HS-27A (cell line): ENCODE measurements at places on chromosomes 6 and 20.

GRCh38 chr6:90253631-90254030 lies 43.0 kb downstream of the BACH2 start:
- DNase-seq = no peak

DNA sequence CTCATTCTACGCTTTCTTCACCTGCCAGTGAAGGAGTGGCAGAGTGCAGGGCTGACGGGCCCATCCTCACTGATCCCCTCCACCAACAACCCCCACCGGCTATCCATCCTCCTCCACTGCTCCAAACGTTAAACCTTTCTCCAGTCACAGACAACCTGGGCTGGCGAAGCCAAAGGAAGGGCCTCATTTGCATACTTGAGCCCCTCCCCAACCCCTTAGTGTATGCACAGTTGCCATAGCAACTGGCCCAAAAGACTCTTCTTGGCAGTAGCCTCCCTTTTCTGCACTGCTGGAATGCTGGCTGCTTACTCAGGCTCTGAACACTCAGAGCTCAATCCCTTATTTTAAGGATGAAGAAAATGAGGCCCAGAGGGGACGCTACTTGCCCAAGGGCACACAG lies 130.3 kb downstream of the GRM4 start:
- no peak for DNase-seq

DNA sequence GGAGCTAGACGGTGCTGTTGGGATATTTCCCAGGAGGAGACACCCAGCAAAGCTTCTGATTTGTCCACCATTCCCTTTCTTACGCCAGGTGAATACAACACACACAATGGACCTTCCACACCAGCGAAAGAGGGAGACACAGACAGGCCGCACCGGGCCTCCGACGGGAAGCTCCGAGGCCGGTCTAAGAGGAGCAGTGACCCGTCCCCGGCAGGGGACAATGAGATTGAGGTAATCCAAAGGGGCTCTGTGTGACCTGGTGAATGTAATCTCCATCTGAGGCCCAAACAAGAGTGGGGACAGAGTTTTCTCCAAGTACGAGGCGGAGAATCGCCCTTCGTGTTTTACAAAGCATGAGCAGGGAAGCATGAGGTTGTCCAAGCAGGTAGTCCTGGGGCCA lies 194.5 kb downstream of the EYA2 start:
- no peak for DNase-seq

GRCh38 chr6:168704678-168705077 lies 263.7 kb downstream of the SMOC2 start:
- DNase-seq = no peak

DNA sequence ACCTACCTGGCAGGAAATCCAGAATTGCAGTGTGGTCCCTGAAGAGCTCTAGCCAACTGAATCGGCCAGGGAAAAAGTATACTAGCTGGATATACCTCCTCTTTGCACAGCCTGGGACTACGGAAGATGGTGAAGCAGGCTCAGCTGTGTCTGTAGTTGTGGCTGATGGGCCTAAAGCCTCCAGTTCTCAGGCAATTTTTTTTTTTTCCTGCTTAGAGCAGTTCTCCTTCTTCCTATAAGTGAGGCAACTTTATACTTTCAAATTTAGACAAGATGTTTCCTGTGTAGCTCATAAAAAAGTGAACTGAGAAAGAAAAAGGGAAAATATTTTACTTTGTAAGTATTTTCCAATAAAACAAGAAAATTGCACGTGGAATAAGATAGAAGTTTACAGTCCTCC lies 172.9 kb downstream of the CARMIL1 start:
- DNase-seq = no peak

GRCh38 chr6:128156321-128157111 lies 255.7 kb upstream of the THEMIS start:
- DNase-seq = no peak

DNA sequence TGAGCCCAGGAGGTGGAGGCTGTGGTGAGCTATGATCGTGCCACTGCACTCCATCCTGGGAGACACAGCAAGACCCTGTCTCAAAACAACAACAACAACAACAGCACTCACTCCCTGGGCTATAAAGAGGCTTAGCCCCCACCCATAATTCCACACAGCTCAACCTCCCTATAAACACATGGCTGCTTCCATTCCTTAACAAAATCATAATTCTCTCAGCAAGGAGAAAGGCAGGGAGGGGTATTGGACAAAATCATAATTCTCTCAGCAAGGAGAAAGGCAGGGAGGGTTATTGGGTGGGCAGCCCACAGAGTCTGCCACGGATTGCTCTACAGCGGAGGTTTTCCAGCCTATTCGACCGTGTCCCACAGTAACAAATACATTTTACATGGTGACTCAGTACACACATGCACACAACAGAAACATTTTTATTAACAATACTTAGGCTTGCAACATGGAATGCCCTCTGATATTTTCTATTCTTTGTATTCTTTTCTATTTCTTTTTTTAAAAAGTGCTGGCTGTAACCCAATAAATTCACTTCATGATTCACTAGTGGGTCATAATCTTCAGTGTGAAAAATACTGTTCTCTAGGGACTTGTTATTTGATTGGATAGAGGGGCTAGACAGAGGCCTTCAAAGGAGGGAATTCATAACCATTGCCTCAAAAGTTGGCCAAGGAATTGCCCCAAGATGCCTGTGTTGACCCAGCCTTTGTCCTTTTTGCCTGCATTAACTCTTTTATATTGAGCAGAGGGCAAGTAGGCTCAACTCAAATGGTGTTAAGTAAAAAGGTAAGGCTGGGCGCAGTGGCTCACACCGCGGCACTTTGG lies 50.6 kb upstream of the ZMYND8 start:
- no peak for DNase-seq

DNA sequence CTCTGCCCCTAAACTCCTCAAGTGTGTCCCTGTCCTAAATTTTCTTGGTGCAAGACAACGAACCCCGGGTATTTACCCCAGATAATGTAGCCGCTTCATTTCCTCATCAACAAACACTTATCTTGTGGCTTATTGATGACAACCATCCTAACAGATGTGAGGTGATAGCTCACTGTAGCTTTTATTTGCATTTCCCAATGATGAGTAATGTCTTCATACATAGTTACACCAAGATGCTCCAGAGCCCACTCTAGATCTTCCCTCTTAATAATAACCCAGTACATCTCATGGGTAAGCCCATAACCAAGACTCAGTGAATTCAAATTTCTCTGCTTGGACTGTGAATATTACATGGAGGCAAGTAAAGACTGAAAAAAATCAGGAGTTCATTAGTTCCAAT lies 48.2 kb upstream of the BEND6 start:
- no peak for DNase-seq

DNA sequence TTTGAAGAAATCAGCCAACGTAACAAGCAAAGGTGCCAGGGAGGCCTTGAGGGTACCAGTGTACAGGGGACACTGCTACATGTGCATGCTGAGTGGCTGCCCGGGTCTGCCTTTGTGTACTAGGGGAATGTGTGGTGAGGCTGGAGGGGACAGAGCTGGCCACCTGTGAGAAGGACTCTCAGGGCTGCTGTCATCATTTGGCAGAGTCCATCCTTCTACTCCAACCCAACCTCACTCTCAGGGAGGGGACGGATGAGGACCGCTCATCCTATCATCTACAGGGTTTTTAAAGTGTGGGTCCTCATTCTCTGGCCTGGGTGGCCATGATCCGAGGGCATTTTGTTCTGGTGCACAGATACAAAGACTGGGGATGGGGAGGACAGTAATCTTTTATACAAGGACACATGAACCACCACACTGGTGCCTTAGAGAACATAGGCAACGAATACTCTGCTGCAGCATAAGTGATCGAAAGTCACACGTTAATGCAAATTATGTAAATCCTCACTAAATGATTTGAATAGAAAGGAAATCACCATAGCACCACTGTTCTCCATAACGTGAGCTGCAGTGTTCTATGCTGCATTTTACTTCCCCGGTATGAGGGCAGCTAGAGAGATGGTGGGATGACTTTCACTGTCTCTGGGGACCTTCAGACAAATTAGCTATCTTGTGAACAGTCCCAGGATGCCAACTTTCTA lies 181.4 kb downstream of the GMPR start:
- DNase-seq = no peak

GRCh38 chr6:56959938-56960337 lies 5.0 kb downstream of the BEND6 start:
- no peak for DNase-seq

GRCh38 chr6:11120271-11121005 lies 8.9 kb upstream of the ERVFRD-1 start:
- DNase-seq = no peak

DNA sequence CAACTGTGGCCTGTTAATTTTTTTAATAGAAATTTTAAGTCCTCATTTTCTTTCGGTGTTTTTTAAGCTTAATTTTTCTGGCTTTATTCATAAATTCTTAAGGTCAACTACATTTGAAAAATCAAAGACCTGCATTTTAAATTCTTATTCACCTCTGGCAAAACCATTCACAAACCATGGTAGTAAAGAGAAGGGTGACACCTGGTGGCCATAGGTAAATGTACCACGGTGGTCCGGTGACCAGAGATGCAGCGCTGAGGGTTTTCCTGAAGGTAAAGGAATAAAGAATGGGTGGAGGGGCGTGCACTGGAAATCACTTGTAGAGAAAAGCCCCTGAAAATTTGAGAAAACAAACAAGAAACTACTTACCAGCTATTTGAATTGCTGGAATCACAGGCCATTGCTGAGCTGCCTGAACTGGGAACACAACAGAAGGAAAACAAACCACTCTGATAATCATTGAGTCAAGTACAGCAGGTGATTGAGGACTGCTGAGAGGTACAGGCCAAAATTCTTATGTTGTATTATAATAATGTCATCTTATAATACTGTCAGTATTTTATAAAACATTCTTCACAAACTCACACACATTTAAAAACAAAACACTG lies 10.1 kb downstream of the HFE start:
- DNase-seq = no peak

DNA sequence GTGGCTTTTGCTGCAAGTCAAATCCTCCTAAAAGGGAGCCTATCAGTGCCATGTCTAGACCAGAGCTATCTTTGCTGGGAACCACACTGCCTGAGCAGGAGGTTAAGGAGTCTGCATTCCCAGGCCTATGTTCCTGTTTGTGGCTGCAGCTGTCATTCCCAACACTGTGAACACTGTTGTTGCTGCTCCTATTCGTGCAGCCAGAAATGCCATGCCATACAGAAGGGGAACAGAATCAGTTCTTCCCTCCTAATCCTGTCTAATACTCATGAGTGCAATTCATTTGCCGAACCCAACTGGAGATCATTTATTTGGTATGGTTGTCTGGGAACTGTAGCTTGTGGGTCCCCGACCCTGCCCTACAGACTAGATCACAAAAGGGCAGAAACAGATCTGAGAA lies 406.5 kb upstream of the GJE1 start:
- no peak for DNase-seq

GRCh38 chr6:165837948-165838745 lies 175.1 kb upstream of the PDE10A start:
- DNase-seq = no peak

- DNase-seq = no peak
Observed at GRCh38 chr6:90729057-90729456, 142.2 kb upstream of the MAP3K7 start.

DNA sequence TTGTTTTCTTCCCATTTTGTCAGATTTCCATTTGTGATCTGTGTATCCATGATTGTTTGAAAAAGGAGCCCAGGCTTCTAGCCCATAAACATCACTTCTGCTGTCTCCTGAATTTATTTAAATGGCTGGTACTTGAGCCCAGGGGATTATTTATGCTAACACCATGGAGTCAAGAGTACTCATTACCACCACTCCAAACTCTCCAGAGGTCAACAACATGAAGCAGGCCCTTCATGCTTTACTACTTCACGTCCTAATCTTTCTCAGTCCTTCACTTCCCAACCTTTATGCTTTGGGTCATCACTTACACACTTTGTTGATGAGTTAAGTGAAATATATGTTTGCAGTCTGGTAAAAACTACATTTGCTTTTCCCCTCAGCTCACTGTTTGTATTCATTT lies 247.8 kb downstream of the BMP2 start:
- DNase-seq = no peak

- DNase-seq = no peak
Observed at GRCh38 chr20:8133310-8133768, 1.3 kb downstream of the PLCB1 start.

DNA sequence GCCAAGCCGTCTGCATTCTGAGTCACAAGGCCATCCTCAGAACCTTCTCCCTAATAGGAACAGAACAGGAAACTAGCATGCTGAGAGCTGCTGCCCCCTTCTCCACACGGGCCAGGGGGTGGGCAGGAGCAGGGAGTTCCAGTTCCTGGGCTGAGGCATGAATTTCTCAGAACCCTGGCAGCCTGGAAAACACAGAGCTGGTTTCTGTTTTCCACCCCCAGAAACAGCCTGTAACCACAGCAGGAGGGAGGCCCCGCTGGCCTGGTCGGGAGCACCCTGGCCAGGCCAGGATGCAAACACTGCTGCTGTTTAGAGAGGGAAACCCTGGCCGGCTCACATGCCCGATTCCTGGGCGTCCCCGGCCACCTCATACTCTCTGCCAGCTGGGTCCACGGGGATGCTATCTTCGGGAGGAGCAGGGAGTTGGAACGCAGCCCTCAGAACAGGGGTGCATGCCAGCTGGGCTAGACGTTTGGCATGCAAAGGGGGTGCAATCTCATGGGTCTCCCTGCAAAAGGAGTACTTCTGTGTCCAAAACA lies 130.1 kb downstream of the NFATC2 start:
- DNase-seq = no peak

GRCh38 chr20:1282966-1283365 lies 16.9 kb downstream of the SNPH start:
- DNase-seq = no peak

DNA sequence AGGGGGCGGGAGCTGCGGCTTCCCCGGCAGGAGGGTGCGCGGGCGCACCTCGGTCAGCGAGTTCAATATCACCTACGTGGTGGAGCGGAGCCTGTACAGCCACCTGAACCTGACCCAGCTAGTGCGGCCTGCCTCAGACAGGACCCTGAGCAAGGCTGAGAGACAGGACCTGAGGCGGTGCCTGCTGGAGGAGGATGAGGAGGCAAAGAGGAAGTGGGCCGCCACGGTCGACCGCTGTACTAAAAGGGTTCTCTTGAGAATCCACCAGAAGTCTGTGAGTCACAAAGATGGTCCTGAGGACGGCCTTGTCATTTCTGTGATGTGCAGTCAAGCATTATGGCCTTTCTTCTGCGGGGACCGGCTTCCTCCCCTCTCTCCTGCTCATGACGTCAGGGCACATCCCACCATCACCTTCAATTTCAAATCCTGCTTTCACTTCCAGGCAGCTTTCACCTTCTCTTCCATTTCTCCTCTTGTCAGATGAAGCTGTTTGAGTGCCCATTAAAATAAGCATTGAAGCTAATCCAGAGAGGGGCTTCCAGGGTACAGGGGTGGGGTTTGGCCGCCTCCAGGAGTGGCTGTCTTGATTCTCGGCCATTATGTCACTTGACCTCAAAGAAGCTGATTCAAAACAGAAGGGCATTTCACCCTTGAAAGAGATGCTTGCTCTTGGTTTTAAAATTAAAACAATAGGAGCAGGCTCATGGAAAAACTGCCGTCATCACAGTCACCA lies 177.6 kb downstream of the SASH1 start:
- DNase-seq = no peak

DNA sequence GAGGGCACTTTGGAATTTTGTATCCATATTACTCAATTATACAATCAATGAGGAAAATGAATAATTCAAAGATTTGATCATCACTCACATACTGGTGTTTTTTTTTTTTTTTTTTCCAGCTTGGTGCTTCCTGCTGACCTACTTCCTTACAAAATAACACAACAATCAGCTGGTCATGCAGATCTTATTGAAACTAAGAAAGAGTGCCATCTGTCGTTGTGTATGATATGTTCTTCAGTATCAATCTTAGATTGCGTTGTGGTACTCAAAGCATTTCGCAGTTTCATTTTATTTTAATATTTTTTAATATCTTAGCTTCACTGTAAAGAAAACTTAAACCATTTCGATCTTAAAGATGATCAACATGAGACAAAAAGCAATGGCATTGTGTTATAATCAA lies 155.6 kb downstream of the OGFRL1 start:
- DNase-seq = no peak

- DNase-seq = no peak
Observed at GRCh38 chr6:100665041-100665380, 200.3 kb upstream of the SIM1 start.
